ENCODE measurements at places on chromosomes 1 and 21.

GRCh38 chr1:225450491-225451191, 22.8 kb upstream of the LBR start:
- peak; percentile 59 for DNase-seq

GRCh38 chr1:19725606-19726005, 60.9 kb downstream of the HTR6 start:
- DNase-seq: no peak

DNA sequence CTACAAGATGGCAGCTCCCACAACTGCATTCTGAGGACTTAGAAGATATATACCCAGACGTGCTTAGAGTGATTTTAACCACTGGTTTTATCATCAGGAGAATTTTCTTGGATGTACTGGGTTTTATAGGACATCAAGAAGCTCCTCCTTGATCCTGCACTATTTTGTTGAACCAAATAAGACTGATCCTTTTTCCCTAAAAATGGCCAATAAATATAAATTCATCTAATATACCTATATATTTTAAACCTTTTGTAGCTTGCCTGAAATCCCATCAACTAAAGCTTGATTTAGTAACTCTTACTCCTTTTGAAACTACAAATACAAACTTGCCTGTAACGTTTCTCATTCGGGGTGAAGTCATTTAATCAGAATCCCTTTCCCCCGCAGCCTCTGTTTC, 849.4 kb upstream of the ADAMTS5 start:
- DNase-seq: no peak

DNA sequence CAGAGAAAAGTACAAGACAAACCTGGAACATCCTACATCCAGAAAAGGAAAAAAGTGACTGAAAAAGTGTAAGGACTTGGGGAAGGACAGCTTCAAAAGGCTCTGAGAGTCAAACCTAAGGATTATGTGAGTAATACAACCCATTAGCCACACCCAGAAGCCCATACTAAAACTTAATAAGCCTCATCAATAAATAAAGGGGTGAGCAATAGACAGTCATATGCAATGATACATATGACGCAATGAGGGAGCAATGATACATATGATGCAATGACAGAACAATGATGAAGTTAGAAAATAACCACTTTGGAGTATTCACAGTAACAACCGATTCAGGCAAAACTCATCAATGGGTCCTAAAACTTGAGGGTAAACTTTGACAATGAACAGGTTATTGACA, 50.1 kb downstream of the BRWD1 start:
- no peak for DNase-seq

- DNase-seq: no peak
Measured at GRCh38 chr1:14263671-14264070, 334.8 kb upstream of the KAZN start.

DNA sequence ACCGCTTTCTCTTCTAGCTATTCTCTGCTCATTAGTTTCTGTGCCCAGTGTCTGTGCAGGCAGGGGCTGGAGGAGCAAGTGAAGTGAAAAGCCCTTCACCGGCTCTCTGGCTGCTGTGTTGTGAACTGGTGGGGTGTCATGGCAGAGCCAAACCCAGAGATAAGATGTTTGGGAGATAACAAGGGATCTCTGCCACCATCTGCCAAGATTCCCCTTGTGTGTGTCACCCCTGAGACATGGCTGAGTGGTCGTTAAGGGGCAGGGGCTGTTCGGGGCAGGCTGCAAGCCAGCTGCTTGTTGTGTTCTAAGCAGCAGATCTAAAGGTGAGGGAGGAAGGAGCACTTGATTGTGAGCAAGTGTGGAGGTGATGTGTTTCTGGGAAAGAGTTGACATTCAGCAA, 24.5 kb downstream of the CNIH3 start:
- no peak for DNase-seq

DNA sequence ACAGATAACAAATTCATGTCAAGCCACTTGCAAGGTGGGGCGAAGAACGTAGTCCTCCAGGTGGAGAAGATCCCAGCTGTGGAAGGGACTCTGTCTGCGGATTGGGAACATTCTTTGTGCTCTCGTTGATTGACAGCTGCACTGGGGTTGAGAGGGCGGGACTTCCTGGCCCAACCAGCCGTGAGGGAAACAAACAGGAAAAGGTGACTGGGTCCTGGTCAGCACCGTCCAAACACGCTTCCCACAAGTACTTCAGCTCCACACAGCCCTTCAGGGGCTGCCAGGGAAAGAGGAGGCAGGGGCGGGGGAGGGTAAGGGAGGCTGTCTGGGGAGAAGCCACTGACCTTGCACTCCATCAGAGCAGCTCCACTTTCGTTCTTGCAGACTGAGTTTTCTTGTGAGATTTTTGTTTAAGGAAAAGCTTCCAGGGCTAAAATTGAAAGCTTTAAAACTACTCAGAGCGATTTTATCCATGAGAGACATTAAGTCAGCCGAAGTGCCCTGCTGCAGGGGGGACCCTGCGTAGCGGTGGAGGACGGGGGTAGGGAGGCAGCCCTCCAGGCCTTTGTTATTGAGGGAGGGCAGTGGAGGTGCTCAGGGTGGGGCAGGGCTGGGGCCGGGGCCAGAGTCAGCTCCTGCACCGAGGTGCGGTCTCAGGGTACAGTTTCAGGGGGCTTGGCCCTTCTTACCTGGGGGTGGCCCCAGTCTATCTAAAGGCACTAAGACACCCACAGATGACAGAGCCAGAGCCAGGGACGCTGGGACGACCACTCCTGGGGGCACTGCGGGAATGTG, 21.6 kb upstream of the STUM start:
- no peak for DNase-seq

GRCh38 chr1:176577646-176578197, 114.7 kb downstream of the PAPPA2 start:
- no peak for DNase-seq

DNA sequence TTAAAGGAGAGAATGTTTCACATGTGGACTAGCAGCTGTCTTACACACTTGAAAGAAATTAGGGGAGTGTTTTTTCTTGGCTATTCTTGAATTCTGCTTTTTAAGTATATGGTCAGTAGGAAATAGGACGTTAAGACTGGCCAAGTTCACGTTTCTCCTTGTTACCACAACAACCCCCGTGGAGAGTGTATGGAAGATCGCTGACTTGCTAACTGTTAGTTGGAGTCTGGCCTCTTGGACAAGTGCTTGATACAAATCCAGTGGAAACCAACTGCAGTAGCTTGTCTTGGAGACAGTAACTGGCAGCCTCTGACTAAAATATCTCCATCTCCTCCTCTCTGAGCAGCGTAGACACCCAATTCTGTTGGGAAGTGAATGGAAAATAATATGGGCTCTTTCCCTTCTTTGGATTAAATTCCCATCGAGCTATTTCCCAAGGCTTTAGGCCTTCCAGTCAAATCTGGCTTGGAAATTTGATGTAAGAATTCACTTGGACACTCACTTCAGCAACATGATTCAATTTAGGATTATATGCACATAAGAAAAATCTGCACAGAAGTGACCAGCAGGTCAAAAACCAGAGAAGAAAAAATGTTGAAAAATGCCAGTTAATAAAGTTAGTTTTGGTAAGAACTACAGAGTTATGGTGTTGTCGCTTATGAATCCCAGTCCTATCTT, 3.6 kb upstream of the NFIA start:
- no peak for DNase-seq

DNA sequence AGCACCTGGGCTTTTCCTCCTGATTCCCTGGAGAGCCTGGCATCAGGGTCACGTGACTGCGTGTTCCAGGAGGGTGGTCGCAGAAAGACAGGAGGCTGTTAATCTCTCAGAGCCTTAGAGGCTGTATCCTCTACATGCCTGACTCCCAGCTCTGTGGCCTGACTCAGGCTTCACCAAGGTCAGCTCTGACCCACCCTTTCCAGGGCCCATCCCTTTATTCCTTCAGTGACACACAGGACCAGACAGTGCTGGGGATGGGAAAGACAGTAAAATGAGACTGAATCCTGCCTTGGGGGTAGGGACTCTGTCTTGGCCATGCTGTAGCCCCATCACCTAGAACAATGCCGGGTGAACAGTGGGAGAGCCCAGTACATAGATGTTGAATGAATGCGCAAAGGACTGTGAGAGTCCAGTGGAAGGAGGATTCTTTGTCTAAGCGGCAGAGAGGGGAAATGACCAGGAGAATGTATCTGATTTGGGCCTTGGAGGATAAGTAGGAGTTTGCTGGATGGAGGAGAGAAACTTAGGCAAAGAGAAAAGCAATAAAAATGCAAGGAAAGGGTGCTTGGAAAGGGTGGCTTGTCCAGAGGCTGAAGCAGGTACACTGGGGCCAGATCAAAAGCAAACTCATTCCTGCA, 33.0 kb downstream of the EPHX1 start:
- DNase-seq: no peak

DNA sequence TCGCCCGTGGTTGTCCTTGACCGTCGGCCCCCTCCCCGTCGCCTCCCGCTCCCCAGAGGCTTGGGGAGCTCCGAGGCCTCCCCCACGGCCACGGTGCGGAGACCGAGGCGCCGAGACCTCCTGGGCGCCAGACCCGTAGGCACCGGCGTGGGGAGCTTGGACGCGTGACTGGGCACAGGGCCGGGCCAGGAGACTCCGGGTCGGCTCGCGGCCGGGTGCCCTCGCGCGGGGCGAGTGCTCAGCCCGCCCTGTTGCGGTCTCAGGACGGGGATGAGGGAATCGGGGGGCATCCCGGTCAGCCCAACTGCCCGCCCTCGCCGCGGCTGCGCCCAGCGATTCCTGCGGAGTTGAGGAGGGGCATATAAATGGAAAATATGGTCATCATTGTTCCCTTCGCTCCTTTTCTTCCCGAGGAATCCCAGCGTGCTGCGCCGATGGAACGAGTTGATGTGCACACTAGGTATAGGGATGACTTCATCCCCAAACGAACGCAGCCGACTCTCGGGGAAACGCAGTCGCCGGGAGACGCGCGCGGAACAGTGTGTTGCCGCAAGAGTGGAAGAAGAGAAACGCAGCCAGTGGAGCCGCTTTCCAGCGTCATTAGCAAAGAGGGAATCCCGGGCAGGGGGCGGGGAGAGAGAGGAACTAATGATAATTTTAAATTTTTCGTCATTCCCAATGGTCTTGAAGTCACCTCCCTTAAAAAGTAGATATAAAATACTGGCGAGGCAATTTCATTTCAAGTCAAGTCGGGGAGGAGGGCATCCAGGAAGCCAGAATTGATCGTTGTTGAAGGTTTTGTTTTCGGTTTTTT, 747 bp upstream of the ENAH start:
- DNase-seq: peak; percentile 92

DNA sequence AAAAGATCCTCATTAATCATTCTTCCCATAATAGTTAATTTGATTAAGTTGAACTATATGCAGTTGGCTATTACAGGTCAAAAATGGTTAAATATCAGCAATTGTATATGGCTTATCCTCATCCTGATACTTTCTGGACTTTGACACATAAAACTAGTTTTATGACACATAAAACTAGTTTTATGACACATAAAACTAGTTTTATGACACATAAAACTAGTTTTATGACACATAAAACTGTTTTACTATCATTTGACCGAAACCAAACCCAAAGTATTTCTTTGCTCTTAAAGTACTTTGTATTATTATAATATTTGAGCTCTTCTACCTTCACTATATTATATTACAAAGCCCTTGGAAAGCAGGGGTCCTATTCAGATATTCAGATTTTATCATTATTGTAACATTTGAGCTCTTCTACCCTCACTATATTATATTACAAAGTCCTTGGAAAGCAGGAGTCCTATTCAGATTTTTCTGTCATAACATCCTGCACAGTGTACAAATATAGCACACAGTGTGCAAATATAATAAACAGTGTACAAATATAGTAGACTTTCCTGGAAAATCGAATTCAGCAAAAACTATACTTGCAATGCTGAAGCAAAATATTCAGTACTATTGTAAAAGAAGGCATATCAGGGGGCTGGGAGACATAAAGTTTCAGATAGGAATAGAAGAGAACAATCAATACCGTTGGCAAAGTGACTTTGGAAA, 53.0 kb downstream of the NVL start:
- no peak for DNase-seq

DNA sequence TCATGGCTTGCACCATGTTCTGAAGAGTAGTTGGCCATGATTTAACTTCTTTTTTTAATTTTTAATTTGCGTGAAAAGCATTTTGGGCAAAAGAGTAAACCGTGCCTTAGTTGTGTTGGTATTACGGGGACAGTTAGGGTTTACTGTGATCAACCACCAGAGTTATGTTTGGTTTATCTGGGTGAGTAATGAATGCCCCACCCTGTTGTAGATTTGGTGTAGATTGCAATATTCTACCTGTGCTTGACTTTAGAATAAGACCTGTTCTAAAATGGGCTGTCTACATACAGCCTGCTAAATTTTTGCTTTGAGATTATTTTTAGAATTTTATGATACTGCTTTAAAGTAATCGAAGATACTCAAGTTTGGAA, 1.4 kb downstream of the USP25 start:
- no peak for DNase-seq

DNA sequence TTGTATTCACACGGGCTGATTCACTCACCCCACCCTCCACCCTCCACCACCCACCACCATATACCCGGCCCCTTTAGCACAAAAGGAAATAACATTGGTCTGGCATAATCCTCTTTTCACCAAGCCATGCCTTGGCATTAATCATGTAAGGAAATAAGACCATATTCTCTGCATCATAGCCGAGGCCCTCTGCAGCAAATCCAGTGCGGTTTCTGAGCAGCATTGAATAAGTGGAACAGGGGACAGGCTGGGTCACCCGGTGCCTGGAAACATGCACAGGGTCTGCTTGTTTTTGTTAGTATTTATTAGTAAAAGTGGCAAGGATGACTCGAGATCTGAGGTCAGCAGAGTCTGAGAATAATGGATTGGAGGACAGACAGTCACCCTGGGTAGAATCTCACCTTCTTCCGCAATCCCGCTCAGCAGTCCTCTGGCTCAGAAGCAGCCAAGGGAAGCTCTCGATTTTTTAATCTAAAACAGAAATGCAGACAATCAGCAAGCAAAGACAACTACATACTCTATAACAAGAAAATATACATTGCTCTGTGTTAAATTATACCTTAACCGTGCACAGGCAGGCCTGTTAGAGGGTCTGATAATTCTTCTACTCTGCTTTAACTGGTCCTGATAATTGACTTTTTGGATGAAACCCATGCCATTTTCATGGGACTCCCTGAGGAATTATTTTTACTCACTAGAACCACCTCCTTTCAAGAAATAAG, 52.4 kb upstream of the CDC42BPA start:
- DNase-seq: no peak

DNA sequence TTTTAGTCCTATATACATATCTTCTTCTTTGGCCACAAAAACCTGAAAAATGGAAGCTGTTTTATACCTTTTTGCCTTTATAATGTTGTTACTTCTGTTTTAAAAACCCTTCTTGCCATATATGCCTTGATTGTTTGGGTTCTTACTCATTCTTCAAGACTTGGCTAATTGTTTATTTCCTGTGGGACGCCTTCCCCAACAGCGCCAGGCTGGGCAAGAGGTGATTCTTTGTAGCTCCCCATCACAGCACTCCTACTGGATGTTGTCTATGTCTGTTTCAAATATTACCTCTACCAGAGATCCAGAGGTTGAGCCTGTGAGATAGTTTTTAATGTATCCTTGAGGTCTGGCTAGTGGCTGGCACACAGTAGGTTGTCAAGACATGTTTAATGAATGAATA, 73.2 kb upstream of the CYP2J2 start:
- no peak for DNase-seq

GRCh38 chr1:226069811-226070489, 7.4 kb downstream of the H3-3A start:
- no peak for DNase-seq
